Tibial nerve (tissue), 4 donors: ENCODE measurements at places on chromosomes 13 and 19.

DNA sequence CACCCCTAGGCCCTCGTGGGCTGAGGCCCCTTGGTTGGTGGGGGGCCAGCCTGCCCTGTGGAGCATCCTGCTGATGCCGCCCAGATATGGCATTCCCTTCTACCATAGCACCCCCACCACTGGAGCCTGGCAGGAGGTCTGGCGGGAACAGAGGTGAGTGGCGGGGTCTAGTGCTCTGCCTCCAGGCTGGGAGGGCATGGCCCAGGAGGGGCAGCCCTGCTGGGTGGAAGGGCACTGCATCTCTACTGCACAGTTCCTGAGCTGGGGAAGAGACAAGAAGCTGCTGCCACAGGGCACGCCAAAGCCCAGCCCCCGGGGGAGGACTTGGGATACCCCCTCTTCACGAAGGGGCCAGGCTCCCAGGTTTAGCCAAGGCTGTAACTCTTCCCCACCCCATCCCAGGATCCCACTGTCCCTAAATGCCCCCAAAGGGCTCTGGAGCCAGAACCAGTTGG, 2.4 kb upstream of the KMT2B start:
- no peak for DNase-seq

DNA sequence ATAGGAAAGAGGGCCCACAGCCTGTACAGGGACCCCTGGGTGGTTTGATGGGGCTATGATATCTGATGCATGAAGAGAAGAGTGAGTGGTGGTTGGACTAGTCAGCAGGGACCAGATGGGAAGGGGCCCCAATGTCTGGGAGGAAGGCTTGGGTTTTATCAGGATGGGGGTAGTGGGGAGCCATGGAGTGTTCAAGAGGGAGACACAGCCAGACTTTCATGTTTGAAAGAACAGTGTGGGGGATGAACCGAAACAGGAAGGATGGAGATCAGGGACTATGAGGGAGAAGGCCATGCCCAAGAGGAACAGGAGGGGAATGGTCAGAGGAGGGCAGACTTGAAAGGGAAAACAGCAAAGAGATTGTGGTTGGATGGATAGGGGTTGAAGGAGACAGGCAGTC, 63.1 kb downstream of the UNC13A start:
- DNase-seq, result no peak

GRCh38 chr13:27053902-27054595, 117.6 kb downstream of the USP12 start:
- DNase-seq, result no peak

- no peak for DNase-seq
Measured at GRCh38 chr19:18966307-18966706, 25.3 kb upstream of the HOMER3 start.

- DNase-seq, result no peak
Measured at GRCh38 chr13:98543378-98544103, 33.4 kb downstream of the STK24 start.

- no peak for DNase-seq
Measured at GRCh38 chr13:112731667-112732616, 42.1 kb downstream of the ATP11A start.

DNA sequence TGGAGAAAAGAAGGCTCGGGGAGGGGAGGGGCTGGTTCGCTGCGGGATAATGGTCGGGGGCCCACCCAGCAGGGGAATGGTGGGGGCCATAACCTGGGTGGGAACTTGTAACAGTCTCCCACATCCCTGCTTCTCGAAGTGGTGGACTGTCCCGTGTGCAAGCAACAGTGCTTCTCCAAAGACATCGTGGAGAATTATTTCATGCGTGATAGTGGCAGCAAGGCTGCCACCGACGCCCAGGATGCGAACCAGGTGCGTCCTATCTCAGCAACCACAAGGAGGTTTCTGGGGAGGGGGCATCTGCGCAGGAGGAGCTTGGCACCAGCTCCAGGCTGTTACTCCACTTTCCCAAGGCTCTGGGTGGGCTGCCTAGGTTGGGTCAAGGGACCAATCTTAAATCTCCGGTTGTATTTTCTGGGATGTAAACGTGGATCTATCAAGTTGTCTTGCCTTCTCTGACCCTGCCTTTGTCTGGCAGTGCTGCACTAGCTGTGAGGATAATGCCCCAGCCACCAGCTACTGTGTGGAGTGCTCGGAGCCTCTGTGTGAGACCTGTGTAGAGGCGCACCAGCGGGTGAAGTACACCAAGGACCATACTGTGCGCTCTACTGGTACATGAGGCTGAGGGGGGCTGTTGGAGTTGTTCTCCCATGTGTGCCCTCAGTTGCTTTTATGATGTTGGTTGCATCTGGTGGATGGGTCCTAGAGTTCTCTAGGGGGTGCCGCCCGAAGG, 1.6 kb downstream of the TRIM28 start:
- no peak for DNase-seq

DNA sequence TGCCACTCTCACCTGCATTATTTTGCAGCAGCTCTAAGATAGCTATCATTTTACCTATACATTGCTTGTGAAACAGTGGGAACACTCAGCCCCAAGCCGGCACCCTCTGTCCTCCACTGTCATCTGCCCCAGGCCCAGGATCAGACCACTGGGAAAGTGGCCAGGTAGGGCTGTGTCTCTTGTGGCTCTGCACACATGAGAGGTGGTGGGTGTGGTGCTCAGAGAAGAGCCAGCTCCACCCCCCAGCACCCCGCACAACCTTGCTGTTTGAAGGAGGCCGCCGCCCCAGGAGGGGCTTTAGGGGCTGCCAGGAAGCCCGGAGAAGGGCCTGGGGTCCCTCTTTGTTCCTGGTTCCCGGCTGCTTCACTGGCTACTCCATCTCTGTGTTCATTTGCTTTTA, 26.6 kb downstream of the PPP1R37 start:
- no peak for DNase-seq

DNA sequence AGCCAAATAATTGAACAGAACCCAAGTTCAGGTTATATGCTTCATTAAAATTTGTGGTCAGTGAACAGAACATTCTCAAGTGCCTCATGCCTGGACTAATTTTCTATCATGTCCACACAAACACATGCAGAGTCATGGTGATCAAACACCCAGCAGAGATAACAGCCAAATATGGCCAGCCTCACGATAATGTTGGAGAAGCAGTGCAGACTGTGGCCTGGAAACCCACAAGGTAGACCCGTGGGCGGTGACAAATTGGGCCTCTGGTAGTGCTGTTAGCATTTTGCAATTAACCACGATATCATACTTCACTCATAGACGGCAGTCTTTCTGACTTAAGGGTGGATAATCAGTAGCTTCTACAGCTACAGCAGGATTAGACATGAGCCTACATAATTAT, 35.0 kb upstream of the VWA8 start:
- no peak for DNase-seq

DNA sequence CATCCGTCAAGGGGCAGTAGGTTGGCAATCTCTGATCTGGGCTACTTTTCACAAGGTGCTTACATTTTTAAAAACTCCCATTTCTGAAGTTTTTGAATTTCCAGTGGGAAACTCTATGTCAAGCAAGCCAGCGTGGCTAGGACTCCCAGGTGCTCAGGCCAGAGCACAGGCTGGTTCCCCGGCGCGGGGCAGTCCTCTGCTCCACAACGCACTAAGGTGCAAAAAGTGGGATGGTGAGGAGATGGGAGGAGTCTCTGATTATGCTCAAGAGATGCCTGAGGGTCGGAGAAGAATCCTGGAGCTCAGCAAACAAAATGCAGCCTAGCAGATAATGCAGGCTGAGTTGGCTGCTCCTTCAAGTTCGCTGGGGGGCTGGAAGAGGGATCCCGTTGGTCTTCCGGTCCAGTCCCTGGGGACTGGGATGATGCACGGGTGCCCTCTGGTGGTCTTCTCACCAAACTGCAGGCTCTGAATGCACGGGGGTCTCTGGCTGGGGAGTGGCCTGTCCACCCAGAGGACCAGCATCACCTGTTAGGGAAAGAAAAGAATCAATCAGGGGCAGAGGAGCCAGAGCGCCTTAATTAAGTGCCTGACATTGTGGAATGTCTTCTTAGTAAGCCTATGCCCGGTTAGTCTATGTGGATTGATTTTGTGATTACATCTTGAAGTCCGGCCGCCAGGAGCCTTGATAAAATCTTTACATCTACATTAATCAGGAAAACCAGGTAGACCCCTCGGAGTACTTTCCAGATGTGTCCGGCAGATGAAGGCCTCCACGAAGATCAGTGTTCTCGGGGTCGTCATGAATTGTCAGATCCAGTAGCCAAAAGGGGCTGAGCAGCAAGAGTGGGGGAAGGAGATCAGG, 244.4 kb upstream of the MAB21L1 start:
- DNase-seq, result no peak

GRCh38 chr13:70987043-70987442, 878.8 kb upstream of the KLHL1 start:
- DNase-seq, result no peak

GRCh38 chr13:92843549-92843948, 383.1 kb upstream of the GPC6 start:
- DNase-seq, result no peak

DNA sequence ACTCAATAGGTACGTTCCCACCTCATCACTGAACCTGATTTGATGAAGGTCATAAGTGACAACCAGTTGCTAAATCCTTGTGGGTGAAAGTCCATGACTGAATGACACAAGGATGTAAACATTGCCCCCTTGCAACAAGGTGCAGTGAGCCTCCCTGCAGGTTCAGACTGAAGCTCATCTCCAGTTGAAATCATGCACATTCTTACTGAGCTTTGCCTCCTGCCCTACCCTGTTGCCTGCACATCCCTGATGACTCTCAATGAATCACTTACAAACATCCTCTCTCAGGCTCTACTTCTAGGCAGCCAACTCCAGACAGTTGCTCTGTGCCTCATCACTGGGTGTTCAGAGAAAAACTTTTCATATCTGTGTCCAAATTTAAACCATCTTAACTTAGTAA, 42.5 kb upstream of the ARGLU1 start:
- no peak for DNase-seq

DNA sequence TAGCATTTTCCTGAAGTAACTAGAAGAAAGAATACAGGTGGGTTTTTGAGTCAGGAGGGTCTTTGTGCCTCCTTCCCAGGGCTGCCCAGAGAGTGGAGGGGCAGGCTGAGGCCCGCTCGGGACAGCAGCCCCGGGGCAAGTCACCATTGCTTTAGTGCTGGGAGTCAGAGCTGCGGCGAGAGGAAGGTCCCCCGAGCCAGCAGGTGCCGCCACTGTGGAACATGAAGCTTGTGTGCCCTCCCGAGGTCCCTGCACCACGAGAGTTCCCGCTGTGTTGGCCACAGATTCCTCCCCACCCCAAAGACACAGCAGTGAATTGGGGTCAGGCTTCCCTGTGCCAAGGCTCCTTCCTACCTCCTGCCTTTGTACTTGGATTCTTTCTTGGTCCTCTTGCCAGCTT, 50.9 kb upstream of the TEX29 start:
- DNase-seq, result no peak

- DNase-seq, result no peak
Measured at GRCh38 chr19:38425810-38426466, at the start of gene RASGRP4. RASGRP4 (minus strand) TSS chr19:38426219; CDS start chr19:38426091, 128 bp downstream.

GRCh38 chr13:113559061-113559460, 25.5 kb upstream of the TFDP1 start:
- DNase-seq, result no peak

- no peak for DNase-seq
Measured at GRCh38 chr13:72104656-72105180, 237.7 kb upstream of the DACH1 start.

- no peak for DNase-seq
Measured at GRCh38 chr19:49064768-49065611, at the start of gene NTF4. NTF4 (minus strand) TSS chr19:49064818; CDS start chr19:49061997, 2,821 bp downstream.

DNA sequence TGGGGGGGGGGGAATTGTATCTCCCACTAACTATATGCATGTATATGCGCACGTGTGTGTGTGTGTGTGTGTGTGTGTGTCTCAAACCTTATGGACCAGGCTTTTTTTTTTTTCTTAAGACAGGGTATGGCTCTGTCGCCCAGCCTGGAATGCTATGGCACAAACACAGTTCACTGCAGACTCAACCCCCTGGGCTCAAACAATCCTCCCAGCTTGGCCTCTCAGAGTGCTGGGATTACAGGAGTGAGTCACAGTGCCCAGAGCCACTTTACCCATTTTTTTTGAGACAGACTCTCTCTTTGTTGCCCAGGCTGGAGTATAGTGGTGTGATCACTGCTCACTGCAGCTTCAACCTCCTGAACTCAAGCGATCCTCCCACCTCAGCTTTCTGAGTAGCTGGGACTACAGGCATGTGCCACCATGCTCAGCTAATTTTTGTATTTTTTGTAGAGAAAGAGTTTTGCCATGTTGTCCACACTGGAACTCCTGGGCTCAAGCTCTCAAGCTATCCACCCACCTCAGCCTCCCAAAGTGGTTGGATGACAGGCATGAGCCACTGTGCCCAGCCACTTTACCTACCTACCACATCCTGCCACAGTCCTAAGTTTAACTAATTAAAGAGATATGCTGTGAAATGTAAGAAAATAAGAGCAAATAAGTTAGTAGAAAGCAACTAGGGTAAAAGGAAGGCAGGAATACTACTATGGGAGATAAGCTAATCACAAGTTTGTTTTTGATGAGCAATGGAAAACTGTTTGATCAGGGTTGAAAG, 2.4 kb downstream of the ZMYM5 start:
- no peak for DNase-seq

- DNase-seq, result no peak
Measured at GRCh38 chr13:94813920-94814475, 101.7 kb upstream of the SOX21 start.

DNA sequence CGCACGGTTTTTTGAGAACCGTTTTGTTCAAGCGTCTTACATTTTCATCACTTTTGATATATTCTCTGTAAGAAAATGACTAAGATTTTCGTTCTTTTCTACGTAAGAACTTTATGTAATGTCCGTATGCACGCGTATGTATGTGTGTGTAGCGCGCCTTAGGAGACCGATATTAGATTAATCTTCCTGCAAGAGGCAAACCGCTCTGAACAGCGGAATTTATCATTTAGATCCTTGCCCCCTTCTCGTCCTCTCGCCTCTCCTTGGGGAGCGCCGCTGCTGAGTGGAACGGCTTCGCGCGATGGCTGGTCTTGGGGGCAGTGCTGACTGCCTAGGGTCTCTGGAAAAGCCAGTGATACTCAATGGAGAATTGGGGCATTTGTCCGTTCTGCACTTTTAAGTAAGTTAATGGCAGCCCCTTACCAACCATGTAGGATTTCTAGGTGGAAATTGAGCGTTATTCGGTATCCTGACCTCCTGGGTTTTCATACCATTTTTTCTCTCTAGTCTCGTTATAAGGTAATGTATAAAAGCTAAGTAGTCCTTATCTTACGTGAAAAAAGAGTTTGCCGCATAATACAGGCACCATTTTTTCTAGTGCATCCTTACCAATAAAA, 4.7 kb downstream of the MAB21L1 start:
- DNase-seq, result no peak

GRCh38 chr13:34345258-34345965, 527.5 kb downstream of the RFC3 start:
- no peak for DNase-seq

DNA sequence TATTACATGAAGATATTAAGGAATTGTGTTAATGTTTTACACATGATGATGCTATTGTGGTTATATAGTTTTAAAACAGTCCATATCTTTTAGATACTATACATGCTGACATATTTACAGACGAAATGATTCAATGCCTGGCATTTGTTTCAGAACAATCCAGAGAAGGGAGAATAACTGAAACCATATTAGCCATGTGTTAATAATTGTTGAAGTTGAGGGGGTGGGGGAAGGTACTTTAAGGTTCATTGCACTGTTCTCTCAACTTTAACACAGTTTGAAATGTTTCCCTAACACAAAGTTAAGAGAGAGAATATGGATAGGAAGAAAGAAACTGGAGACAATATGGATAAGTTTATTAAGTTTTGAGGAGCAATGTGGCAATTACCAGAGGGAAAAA, 5.8 kb downstream of the CRYL1 start:
- DNase-seq, result no peak

GRCh38 chr19:3471954-3472655, 8.2 kb downstream of the SMIM24 start:
- no peak for DNase-seq
